Spinal cord (tissue), 10 donors: ENCODE measurements at places on chromosomes 4 and X.

DNA sequence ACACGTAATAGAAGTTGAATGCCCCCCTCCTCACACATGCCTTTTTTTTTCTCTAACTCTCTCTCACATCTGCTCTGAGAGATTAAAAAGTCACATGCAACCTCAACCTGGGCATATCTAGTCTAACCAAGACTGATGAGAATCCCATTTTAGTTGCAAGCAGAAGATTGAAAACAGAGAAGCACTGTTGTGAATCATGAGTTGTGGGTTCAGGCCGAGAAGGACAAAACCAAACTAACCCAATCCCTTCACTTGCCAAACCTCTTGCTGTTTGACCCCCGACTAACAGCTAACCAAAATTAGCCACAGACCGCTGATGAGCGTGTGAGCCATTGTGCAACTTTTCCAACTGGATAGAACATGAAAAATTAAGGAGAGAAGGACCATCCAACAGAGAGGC lies 31.8 kb downstream of the CXCL1 start:
- no peak for DNase-seq

- DNase-seq = peak; percentile 96
Measured at GRCh38 chrX:72131317-72132294, at the start of gene RTL5. TSS of gene RTL5 (minus strand) at chrX:72131915.

DNA sequence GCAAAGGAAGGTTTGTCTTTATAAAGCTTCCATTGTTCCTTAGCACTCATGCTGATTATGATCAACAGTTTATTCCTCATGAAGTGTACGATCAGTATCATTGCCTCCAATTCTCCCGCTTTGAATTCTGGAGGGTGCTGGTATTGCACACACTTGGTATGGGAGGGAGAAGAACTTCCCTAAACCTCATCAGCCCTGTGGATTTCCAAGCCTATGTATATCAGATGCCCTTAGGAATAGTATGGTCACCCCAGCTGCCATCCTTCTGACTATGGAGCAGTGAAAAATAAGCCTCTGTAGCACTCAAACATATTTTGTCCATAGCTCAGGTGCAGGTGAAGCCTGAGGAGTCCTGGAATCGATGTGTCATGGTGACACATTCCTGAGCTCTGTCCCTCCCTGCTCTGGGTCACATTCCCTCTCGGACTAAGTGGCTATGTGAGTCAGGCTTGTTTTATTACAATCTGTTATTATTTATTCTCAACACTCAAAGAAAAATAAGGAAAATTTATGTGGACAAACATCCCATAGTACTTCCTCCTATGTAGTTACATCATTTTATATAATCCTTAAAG lies 2.0 kb upstream of the ZDHHC9 start:
- no peak for DNase-seq

GRCh38 chr4:163878336-163879121 lies 384.0 kb downstream of the TMA16 start:
- no peak for DNase-seq

- no peak for DNase-seq
Measured at GRCh38 chrX:110204986-110205385, 112.9 kb downstream of the AMMECR1 start.

DNA sequence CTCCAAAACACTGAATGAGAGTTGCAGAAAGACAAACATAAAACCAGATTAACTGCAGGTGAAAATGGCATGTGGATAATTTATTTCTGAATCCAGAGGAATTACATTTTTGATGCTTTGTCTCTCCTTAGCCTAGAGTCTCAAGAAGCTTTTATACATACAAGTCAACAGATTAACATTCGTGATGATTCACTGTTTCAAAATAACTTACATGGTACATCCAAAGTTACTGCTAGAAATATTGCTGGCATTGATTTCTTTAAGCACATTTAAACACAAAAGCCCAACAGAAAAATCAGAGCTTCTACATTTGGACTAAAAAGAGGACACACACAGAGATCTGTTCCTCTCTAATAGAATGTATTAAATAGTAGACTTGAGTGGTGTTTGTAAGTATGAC lies 105.6 kb downstream of the AMELX start:
- DNase-seq = no peak

DNA sequence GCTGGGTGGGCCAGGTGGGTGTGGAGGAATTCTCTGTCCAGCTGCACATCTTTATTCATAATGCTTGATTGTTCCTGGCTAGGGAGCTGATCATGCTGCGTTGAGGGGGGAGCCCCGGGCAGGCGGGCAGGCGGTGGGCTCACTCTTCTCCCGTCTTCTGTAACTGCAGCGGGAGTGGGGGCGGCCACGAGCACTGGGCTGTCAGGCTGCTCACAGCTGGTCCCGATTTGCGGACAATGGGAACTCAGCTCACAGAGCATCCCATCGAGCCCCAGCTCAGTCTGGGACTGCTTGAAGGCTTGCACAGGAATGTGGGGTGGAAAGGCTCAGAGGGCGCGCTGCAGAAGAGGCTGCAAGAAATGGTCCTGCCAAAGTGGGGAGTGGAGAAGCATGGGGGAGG lies 63.8 kb downstream of the EFNB1 start:
- no peak for DNase-seq

GRCh38 chr4:87101543-87102199 lies 118.7 kb downstream of the KLHL8 start:
- DNase-seq = no peak

DNA sequence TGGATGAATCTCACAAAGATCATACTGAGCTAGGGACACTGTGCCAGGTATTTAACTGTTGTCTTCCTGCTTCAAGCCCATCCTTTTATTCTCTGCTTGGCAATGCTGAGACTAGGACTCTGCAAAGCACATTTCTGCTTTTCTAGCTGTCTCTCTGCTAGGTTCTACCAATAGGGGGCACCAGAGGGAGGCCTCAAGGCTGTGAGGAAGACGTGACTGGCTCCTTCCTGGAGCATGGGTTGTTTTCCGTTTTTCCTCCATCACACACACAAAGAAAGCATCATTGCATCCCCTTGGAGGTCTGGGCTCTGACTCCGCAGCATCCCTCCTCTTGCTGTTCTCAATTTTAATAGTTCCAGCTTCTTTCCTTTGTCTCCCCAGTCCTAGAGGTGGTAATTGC lies 10.9 kb upstream of the DCTD start:
- DNase-seq = no peak

DNA sequence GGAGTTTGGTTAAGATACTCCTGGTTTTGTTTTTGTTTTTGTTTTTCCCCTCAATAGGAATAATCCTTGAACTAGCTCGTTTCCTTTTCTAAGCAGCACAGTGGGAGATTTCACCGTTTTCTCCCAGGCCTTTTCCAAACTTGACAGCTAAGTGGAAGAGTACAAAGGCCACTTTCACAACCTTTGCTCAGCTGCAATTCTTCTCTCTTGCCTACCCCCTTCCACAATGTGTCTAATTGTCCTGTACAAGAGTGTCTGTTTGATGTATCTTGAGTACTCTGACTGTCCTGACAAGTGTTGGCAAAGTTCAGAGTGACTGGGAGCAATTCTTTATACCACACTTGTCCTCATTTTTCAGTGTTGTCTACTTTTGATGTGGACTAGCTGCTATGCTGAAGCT lies 674.3 kb upstream of the AMOT start:
- DNase-seq = no peak

DNA sequence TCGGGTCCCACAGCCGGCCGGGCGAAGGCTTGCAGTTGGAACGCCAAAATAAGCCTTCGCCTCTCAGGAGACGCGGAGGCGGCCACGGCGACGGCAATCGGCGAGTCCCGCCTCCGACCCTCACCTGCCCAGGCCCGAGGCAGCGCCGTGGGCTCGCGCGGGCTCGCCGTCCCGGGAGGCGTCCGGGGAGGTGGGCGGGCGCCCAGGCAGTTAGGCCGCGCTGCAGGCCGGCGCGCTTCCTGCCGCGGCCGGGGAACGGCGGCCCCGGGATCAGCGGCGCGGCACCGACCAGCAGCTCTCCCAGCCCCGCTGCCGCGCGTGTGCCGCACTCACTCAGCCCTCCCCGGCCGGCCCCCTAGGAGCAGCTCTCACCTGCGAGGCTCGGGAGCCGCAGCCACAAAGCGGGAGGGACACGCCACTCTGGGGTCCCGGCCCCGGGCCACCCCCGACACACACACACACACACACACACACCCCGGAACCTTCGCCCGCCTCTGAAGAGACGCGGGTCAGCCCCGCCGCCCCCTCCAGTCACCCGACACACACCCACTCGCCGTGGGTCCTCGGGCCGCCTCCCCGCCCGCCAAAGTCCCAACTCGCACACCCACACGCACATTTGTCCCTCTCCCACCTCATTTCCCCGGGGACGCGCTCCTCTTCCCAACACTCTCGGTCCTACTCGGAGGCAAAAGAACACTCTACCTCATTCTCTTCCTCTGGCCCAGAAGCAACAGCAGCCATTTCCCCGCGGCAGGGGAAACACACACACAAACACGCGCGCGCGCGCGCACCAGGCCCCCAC lies at the start of gene CNOT6L:
Gene CNOT6L, minus strand, starts transcription at position 767 of the 802 bp plus-strand sequence. Its CDS starts 60 bp downstream, at position 707.
- DNase-seq = no peak

- DNase-seq = no peak
Measured at GRCh38 chr4:72846280-72847111, 223.0 kb downstream of the COX18 start.

- DNase-seq = no peak
Measured at GRCh38 chrX:31266203-31267076, 194.6 kb upstream of the FTHL17 start.

GRCh38 chr4:187883049-187883448 lies 112.5 kb upstream of the ZFP42 start:
- no peak for DNase-seq

DNA sequence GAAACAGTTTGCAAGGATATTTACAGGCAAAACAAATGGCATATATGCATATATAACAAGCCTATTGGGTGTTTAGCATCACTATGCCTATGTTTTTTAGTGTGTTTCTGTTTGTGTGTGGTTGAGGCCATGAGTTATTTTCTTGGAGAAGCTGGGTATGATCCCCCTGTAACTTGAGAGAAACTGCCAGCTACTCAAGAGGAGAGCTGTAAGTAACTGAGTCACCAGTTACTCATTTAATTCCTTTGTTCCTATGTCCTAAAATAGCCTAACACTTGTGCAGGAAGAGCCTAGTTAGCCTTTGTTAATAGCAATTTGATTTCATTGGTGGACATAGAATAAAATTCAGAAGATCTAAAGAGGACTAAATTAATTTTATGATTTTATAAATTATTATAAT lies 79.1 kb downstream of the PWWP3B start:
- no peak for DNase-seq

GRCh38 chrX:74434336-74434735 lies 13.0 kb downstream of the SLC16A2 start:
- DNase-seq = no peak

GRCh38 chr4:6703786-6704185 lies 5.9 kb downstream of the MRFAP1L1 start:
- DNase-seq = no peak

GRCh38 chr4:81826335-81826734 lies 354.6 kb upstream of the RASGEF1B start:
- DNase-seq = no peak

GRCh38 chr4:153010146-153010545 lies 74.0 kb downstream of the FHDC1 start:
- DNase-seq = no peak

- no peak for DNase-seq
Measured at GRCh38 chrX:15292861-15293260, 22.6 kb downstream of the ASB11 start.

DNA sequence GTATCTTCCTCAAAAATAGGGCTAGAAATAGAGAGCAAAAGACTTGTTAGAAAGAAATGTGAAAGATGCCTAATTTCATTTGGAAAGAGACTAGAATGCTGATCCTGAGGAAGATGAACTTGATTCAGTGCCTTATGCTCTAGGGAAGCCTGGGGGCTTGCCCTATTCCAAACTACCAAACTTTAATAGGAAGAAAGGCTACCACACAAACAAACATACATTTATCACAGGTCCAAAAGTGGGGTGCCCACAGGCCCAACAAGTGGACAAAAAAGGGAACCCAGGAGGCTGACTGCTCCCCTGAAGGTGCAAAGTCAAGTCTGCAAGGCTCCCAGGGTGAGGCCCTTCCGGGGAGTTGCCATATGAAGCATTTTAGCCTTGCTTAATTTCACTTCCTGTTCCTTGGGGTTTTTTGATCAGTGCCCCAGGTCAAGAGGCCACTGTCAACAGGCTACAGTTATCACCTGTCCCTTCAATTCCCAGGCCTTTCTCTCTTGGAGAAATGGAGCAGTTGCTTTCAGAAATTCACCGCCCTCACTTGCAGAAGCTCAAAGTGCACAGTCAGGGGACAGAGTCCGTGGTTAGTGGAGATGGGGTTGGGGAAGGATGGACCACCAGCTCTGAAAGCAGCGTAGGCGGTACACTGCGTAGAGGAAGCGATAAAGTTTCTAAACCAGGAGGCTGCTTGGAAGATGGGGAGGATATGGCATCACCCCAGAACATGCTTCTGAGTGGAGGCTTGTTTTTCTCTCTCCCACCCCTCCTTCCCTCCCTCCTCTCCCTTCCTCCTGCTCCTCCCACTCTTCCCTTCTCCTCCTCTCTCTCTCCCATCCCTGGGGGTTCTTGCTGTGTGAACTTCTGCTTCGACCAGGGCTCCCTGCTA lies 36.4 kb downstream of the TMEM154 start:
- no peak for DNase-seq

DNA sequence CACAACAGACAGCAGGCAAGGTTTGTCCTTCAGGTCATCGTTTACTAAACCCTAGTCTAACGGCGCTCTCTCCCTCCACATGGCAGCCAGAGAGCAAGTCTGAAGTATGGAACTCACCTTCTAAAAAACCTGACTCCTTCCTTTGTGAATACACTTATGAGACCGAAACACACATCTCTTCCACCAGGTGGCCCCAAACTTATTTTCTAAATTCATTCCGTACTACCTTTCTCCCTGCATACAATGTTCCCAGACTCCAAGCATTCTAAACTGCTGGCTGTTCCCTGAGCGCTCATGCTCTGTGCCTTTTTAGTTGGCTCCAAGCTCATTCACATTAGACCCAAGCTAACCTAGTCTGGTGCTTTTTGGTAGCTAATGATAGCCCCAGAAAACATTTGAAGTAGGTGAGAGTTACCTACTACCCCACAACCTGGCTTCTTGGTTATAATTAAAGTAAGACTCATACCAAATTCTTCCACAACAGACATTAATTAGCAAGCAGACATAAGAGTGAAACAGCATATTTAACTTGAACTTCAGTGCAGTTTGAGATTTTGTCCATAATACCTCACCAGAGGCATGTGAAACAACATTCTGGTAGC lies 67.6 kb upstream of the DCLK2 start:
- peak; percentile 60 for DNase-seq

GRCh38 chrX:2677764-2678163 lies 13.3 kb upstream of the CD99 start:
- peak; percentile 92 for DNase-seq

GRCh38 chr4:66465111-66465510 lies 794.8 kb upstream of the EPHA5 start:
- no peak for DNase-seq

DNA sequence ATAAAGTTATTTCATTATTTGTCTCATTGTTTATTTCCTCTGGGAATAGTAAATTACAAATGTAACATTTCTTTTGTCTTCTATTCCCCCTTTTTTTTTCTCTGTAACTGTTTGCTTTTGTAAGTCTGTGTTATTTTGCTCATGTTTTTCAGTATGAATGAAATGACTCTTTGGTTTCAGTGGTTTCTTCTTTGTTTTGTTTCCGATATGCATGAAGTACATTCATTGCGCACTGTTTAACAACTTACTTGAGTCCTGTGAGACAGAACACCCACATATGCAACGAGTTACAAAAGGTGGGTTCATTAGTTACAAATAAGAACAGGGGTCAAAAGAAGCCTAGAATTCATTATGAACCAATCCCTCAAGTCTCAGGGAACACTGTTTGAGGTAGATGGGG lies 175.0 kb upstream of the UGT8 start:
- DNase-seq = no peak

- no peak for DNase-seq
Measured at GRCh38 chrX:100695302-100695701, 36.6 kb downstream of the SYTL4 start.

GRCh38 chr4:183552274-183553146 lies 47.7 kb downstream of the ING2 start:
- no peak for DNase-seq
